ENCODE measurements at places on chromosomes 6 and 20. TPM values are rescaled to one million over a fixed set of nuclear protein-coding genes. Genes with fewer than 3 reads are reported as not detected.

CASS4 gene
- not detected for total RNA-seq

DNA sequence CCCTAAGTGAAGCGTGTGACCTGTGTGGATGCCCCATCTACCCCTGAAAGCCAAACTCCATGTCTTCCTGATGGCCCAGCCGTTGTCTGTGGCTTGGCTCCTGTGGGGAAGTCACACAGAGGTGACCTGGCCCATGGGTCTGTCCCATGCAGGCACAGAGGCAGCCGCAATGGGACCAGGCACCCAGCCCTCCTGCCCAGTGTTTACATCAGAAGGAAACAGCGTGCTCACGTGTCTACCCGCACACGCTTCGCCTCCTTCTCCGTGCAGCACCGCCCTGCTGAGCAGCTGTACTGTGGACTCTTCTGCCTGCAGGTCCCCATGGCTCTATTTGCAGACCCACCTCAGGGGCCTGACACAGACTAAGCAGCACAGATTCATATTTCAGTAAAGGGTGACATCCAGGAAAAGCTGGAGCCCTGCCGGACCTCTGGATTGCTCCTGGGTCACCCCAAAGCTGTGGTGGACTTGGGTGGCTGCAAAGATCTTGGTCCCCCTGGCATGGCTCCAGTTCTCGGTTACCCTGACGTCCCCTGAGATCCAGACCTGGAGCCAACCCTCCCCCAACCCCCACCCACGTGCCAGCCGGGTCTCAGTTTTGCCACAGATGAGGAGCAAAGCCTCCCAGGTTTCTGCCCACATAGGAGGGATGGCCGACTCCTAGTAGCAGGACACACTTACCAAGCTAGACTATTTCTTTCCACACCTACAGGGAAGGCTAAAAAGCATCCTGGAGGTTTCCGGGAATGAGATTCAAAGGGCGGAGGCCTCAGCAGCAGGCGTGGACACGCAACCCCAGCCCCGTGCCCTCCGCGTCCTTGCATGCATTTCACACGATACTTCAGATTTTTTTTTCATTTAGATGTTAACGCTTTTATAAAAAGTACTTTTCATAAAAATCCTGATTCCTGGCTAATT is 120.3 kb downstream of the CDH4 start:
- no peak for DNase-seq
- H3K27me3 ChIP-seq, result no peaks in the 10 kb centered on the region
- H3K4me3 ChIP-seq, result no peak overlapping the region
- H3K36me3 ChIP-seq, result no peaks in the 10 kb centered on the region
- no peaks in the 10 kb centered on the region for H3K4me1 ChIP-seq

DNA sequence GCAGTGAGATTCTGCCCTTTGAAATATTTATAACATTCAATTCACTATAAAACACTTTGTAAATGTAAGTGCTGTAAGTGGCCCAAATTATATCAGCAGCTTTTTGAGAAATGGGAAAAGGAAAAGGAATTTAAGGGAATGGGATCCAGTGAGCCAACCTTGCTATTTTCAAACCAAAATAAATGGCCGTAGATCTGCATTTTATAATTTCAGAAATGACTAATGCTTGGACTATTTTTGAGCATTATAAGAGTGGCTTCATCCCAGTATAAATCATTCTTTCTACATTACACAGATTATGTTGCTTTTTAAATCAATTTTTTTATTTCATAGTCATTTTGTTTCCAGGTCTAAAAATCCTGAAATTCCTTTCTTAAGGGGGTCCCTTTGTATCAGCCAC is 49.2 kb downstream of the ANKRD6 start:
- no peak overlapping the region for H3K4me3 ChIP-seq
- no peak overlapping the region for H3K27ac ChIP-seq
- H3K4me1 ChIP-seq, result no peaks in the 10 kb centered on the region
- no peaks in the 10 kb centered on the region for H3K36me3 ChIP-seq

- no peaks in the 10 kb centered on the region for H3K4me1 ChIP-seq
- no peak overlapping the region for H3K4me3 ChIP-seq
- H3K36me3 ChIP-seq, result no peaks in the 10 kb centered on the region
- no peak overlapping the region for H3K27ac ChIP-seq
- no peak for DNase-seq
- no peaks in the 10 kb centered on the region for H3K27me3 ChIP-seq
These were observed 23.5 kb downstream of the FITM2 start for GRCh38 chr20:44287272-44288097.

GRCh38 chr20:61524951-61525666 is 273.0 kb downstream of the CDH4 start:
- H3K4me3 ChIP-seq, result no peak overlapping the region
- no peaks in the 10 kb centered on the region for H3K36me3 ChIP-seq
- no peak overlapping the region for H3K27ac ChIP-seq
- no peaks in the 10 kb centered on the region for H3K4me1 ChIP-seq
- no peak for DNase-seq
- H3K27me3 ChIP-seq, result peaks cover 34% of the 10 kb centered on the region

OGFRL1 gene
- total RNA-seq, result 32.1 TPM

GRCh38 chr6:53496797-53497375 is 48.0 kb downstream of the GCLC start:
- no peak overlapping the region for H3K4me3 ChIP-seq
- H3K27me3 ChIP-seq, result no peaks in the 10 kb centered on the region

GRCh38 chr6:140789466-140789865 is 1343.3 kb upstream of the GJE1 start:
- no peak for DNase-seq
- no peaks in the 10 kb centered on the region for H3K36me3 ChIP-seq
- H3K4me3 ChIP-seq, result no peak overlapping the region
- H3K4me1 ChIP-seq, result no peaks in the 10 kb centered on the region
- H3K27ac ChIP-seq, result no peak overlapping the region

DNA sequence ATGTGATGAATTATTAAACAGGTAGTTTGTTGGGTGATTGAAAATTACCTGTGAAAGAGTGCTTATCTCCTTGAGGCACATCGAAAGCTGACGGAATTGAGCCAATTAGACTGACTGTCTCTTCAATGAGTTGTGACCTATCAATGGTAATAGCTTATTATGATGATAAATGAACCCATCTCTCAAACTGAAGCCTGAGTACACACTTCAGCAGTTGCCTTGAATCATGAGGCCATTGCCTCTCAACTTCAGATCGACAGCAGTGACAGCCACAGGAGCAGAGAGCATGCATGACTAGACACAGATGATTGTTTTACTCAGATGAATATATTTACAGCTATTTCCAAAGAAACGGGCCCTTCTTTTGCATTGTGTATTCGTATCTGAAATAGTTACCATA is 323.9 kb downstream of the LAMA2 start:
- no peak for DNase-seq
- H3K4me3 ChIP-seq, result no peak overlapping the region
- peaks cover 11% of the 10 kb centered on the region for H3K4me1 ChIP-seq
- H3K27ac ChIP-seq, result no peak overlapping the region

MEI4 gene
- not detected for total RNA-seq

PXDC1 gene
- 72.5 TPM for total RNA-seq

GRCh38 chr6:56842686-56843475 is 112.0 kb upstream of the BEND6 start:
- H3K36me3 ChIP-seq, result no peaks in the 10 kb centered on the region
- DNase-seq, result no peak
- H3K27ac ChIP-seq, result peak overlapping the region; percentile 94
- no peaks in the 10 kb centered on the region for H3K27me3 ChIP-seq

DNA sequence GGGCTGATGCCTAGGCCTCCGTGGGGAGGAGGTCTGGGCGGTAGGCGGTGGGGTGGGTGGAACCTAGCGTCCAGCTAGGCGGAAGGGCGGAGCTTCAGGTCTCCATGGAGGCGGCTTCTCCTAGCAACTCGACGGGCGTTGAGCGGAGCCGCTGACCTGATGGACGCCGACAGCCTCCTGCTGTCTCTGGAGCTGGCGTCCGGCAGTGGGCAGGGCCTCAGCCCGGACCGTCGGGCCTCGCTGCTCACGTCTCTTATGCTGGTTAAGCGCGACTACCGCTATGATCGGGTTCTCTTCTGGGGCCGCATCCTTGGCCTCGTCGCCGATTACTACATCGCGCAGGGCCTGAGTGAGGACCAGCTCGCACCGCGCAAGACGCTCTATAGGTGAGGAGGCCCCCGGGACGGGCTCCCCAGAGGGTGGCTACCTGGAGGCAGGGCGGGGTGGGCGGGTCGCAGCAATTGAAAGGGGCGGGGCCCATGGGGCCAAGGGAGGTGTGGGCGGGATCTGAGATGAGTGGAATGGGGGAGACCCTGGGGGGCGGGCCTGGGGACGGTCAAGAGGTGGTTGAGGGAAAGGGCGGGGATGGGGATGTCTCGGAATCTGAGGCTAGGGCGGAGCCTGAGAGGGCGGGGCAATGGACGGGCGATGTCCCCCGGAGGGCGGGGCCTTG is at the start of gene RSPH9:
Gene RSPH9 (plus strand): TSS at position 97 of the 673 bp plus-strand sequence. CDS start 63 bp downstream, at position 160.
- H3K27me3 ChIP-seq, result no peaks in the 10 kb centered on the region
- H3K4me3 ChIP-seq, result peak within 1 kb of the TSS; percentile 20
- H3K27ac ChIP-seq, result no peak within 1 kb of the TSS
- H3K36me3 ChIP-seq, result peaks cover 28% of the 10 kb centered on the region

GRCh38 chr6:15420959-15421438 is 175.1 kb downstream of the JARID2 start:
- no peak overlapping the region for H3K4me3 ChIP-seq
- no peaks in the 10 kb centered on the region for H3K27me3 ChIP-seq

DNA sequence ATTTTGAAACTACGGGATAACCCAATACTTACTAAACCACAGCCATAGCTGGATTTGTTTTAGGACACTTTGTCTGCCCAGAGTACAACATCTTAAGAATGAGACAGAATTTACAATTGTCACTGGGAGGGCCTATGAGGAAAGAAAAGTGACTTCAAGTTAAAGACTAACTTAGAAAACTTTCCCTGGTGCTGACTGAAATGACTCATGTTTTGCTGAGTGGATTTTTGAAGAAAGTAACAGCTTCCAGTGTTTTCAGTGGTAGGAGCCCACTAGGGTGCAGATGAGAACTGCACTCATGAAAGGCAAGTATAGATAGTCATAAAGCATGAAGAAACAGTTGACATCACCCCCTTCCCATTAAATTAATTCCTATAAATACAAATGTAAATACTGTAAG is 988.2 kb upstream of the MAP3K7 start:
- DNase-seq, result no peak
- H3K27me3 ChIP-seq, result no peaks in the 10 kb centered on the region
- no peaks in the 10 kb centered on the region for H3K36me3 ChIP-seq
- no peak overlapping the region for H3K4me3 ChIP-seq
- no peak overlapping the region for H3K27ac ChIP-seq
- no peaks in the 10 kb centered on the region for H3K4me1 ChIP-seq

- no peaks in the 10 kb centered on the region for H3K36me3 ChIP-seq
- no peaks in the 10 kb centered on the region for H3K27me3 ChIP-seq
- H3K27ac ChIP-seq, result peak overlapping the region; percentile 43
- no peak overlapping the region for H3K4me3 ChIP-seq
- peaks cover 35% of the 10 kb centered on the region for H3K4me1 ChIP-seq
- DNase-seq, result peak; percentile 45
These were observed 69.4 kb upstream of the NAA20 start for GRCh38 chr20:19947611-19948264.

DNA sequence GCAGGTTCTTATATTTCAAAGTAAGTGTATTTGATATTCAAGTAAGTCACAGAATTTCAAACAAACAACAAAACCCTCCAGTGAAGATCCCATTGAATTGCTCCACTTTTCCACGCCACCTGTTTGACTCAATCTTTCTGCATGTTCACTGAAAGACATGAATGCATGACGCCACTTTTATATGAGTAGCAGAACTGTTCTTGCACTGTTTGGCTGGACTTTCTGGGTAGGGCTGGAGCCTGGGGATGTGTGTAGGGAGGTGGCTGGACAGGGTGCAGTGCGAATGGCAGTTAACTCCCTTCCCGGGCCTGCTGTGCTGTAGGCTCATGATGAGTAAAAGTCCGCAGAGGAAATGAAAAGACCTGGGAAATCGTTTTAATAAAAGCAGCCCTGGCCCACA is 39.7 kb downstream of the IL20RA start:
- H3K4me1 ChIP-seq, result no peaks in the 10 kb centered on the region
- no peak overlapping the region for H3K27ac ChIP-seq
- no peak overlapping the region for H3K4me3 ChIP-seq
- DNase-seq, result no peak
- H3K36me3 ChIP-seq, result no peaks in the 10 kb centered on the region

SIRPG gene
- total RNA-seq, result not detected
